Stimulated activated CD4-positive, alpha-beta T cell treated with anti-CD3 and anti-CD28 coated beads, Interleukin-12 subunit alpha, Interleukin-12 subunit beta, amount 100 ng/mL, for 24 hours (primary cell): ENCODE measurements at places on chromosomes 3 and 15.
A peak's percentile ranks its signal among the peaks of the same experiment; 100 is the strongest.

GRCh38 chr3:9770276-9770812 lies 597 bp upstream of the CAMK1 start:
- no peak for DNase-seq

GRCh38 chr3:184562878-184563560 lies 1.4 kb downstream of the EPHB3 start:
- no peak for DNase-seq

DNA sequence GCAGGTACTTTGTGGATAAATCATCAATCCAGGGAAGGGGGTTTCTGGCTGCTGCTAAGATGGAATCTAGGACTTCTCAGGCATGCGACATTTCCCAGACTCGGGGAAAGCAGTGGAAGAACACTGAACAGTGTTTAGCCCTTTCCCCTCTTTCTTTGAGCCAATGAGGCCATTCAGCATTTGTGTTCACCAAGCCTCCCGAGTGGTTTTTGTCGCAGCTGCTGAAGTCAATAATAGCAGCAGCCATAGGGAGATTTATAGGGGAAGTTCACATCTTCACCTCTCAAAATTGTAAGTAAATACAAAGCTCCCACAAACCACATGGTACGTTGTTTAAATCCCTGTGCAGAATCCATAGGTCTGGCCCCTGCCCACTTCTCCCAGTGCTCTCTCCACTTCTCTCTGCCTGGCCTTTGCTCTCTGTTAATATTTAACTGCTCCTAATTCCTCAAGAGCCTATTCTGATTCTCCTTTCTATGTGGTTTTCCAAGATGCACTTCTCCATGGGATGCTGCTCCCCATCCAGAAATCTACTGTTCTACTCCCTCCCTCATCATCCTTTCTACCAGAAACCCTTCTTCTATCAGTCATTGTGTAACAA lies 230.7 kb downstream of the SHQ1 start:
- no peak for DNase-seq

DNA sequence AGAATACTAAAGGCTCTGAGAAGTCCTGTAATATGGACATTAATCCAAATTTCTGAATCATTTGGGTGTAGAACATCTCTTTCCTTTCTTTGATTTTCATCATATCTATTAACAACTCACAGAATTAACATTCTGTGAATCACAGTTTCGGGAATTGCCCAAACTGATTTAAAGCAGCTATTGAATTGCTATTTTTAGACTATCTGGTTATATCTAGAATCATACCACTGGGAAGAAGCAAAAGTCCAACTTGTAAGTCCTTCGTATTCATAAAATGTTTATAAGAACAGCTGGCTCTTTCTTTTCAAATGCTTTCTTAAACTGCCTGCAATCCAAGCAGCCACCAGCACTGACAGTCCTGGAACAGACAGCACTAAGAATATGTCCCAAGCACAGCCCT lies 733.0 kb downstream of the NTRK3 start:
- no peak for DNase-seq

DNA sequence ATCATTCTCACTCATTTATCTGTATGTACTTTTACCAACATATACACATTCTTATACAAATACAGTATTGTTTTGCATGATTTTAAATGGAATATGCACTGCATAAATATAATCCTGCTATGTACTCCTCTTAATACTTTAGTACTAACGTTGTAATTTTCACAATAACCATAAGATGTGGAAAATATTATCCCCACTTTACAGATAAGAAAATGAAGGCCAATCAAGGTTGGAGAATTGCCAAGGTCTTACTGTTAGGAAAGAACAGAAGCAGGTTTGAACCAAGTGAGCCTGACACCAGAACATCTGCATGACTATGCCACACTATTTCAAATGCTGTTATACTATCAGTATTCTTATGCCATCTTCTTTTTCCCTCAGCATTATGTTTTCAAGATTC lies 32.9 kb downstream of the BCL2A1 start:
- DNase-seq, result no peak

- DNase-seq, result peak; percentile 58
These were observed 7.4 kb upstream of the PSMD6 start for GRCh38 chr3:64030741-64031140.

GRCh38 chr3:13570391-13571194 lies 21.7 kb downstream of the FBLN2 start:
- no peak for DNase-seq

DNA sequence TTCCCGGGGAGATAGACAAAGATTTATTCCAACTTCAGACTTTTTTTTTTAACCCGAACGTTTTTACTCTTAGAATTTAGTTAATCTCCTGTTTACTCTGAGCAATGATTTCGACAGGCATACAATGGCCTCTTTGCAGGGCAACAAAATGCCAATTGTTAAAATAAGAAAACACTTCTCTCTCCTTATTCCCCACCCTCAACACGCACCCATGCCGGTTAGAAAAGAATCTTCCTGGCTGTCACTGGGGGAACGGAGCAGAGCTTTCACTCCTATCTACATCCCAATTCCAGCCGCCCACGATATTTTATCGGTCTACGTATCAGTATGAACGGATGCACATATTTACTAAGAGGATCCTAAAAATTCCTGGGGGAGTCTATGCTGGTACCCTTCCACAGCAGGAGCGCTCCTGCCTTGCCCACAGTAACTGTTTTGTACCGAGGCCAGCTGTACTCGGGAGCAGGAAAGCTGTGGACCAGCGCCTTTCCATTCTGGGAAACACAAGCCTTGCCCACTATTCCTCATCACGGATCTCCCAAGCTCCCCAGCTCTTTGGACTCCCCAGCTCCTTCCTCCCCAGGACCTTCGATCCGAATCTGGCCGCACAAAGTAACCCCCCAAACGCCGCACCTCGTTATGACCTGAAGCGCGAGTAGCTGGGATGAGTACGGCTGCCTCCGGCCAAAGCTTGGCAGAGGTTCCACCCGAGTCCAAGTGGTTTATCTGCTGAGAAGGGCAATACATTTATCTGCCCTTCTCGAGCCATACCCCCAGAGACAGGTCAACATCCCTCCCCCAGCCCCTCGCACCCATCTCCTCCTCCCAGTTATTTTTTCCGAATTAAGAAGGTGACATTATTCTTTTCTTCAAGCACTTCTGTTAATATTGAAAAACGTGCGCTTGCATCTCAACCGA lies 2.2 kb upstream of the FOXB1 start:
- no peak for DNase-seq

- DNase-seq, result no peak
These were observed 31.1 kb downstream of the TSPAN3 start for GRCh38 chr15:77039848-77040247.

GRCh38 chr3:41041899-41042298 lies 157.4 kb upstream of the CTNNB1 start:
- no peak for DNase-seq

GRCh38 chr15:47741907-47742306 lies 24.6 kb downstream of the SEMA6D start:
- DNase-seq, result no peak

DNA sequence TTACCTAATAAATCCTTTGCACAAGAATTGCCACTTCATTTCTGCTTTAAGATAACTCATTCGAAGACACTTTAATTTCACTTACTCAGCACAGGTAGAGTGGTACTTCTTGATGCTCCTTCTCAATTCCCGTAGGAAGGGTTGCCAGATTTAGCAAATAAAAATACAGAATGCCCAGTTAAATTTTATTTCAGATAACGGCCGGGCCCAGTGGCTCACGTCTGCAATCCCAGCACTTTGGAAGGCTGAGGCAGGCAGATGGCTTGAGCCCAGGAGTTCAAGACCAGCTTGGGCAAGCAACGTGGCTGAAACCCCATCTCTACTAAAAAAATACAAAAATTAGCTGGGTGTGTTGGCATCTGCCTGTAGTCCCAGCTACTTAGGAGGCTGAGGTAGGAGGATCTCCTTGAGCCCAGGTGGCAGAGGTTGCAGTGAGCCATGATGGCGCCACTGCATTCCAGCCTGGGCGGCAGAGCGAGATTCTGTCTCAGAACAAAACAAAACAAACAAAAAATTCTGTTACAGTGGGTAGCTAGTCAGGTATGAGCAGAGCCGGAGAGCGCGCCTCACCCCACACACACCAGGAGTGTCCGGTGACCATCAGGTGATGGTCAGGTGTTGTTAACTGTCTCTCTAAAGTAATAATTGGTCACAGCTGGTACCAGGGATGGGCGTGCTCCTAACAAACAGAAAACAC lies 92.8 kb downstream of the DNAH12 start:
- no peak for DNase-seq

GRCh38 chr15:51861557-51862359 lies 32.3 kb downstream of the TMOD3 start:
- DNase-seq, result peak; percentile 36

DNA sequence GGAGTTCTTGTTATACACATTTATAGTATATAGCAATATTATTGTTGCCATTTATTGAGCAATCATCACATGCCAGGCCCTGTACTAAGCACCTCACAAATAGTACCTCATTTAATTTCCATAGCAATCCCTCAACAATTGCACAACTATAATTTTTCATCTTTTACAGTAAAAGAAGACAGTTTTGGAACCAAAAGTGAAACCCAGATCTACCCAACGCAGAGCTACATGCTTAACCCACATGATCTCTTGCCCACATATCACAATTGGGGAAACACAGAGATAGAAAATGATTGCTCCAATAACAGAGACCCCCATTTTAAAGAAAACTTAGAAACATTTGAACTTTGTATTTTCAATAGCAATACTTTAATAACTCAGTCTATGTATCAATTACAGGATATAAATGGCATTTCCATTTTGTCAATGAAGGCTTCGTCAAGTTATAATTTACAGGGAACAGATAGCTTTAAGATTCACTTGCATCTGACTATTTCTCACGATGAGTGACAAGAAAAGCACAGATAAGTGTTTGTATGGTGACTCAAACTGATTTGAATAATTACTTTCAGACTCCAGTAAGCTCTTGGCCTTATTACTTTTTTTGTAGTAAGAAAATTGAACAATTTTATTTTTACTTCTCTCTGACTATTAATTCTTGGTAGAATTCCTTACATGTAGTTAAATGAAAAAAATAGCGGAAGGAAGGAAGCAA lies 38.7 kb upstream of the CCDC50 start:
- no peak for DNase-seq

DNA sequence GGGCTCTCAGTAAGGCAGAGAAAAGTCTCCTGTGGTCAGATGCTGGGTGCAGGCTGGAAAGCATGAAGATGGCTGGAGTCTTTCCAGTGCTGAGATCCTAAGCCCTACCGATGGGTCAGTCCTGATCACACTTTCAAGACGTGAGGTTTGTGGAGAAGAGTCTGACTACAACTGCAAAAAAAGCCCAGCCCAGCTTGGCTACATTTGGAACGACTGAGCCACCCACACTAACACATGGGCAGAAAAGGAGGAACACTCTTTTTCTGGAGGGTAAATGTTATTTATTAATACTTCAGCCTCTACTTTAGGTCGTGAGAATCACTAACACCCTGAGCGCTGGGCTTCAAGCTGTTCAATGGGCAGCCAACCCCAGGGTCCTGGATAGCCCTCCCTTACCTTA lies 22.0 kb upstream of the C3orf22 start:
- DNase-seq, result no peak

- no peak for DNase-seq
These were observed 96.8 kb downstream of the ADAMTS17 start for GRCh38 chr15:100244796-100245486.

DNA sequence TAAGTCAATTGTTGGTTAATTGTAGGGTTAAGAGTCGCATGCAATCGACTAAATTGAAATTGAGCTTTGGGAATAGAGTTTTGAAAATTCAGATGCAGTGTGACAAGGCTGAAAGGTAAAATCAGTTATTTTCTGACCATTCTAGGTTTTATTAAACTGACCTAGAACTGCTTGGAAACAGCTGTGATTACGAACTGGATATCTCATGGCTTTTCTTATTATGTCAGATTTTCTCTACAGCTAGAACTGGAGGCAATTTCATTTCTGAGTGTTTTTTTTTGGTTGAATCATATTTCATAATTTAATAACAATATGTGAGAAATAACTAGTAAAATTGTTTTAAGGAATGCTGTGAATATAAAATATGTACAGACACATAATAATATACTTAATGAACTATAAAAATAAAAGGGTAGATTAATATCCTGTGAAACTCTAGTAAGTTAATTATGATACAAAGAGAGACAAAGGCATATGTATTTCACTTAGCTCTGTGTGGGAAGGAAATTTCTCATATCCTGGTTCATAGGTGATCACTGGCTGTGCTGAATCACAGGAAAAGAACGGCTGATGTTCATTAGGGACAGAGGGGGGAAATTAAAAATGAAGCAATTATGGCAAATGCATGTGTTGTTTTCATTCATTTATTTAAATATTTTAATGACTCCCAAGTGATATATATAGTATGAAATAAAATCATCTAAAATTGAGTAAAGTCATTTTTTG lies 403.2 kb downstream of the ZIC1 start:
- DNase-seq, result no peak

- no peak for DNase-seq
These were observed 56.0 kb upstream of the FLNB start for GRCh38 chr3:57952208-57952631.

GRCh38 chr15:92033723-92034122 lies 180.2 kb downstream of the SLCO3A1 start:
- no peak for DNase-seq

- DNase-seq, result peak; percentile 26
These were observed 12.8 kb downstream of the LXN start for GRCh38 chr3:158659454-158660237.

DNA sequence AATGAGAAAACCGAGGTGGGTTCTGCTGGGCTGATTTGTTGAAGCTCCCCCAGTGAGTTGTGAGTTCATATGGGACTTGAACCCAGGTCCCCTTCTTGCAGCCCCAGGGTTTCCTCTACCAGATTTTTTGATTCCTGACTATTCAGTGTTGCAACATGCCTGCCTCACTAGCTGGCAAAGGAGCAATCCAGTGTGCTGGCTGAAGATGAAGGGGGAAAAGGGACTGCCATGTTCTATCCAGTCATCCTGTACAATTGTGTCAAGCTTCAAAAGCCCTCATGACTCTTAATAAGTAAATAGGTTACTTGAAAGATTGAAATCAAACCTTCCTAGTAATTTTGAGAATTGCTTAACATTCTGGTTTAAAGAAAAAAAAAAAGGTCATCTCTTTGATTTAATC lies 211.5 kb upstream of the TP63 start:
- no peak for DNase-seq

- DNase-seq, result no peak
These were observed 2.2 kb downstream of the TEX264 start for GRCh38 chr3:51673181-51673801.

- DNase-seq, result no peak
These were observed 436.4 kb upstream of the RBMS3 start for GRCh38 chr3:28844298-28845005.

DNA sequence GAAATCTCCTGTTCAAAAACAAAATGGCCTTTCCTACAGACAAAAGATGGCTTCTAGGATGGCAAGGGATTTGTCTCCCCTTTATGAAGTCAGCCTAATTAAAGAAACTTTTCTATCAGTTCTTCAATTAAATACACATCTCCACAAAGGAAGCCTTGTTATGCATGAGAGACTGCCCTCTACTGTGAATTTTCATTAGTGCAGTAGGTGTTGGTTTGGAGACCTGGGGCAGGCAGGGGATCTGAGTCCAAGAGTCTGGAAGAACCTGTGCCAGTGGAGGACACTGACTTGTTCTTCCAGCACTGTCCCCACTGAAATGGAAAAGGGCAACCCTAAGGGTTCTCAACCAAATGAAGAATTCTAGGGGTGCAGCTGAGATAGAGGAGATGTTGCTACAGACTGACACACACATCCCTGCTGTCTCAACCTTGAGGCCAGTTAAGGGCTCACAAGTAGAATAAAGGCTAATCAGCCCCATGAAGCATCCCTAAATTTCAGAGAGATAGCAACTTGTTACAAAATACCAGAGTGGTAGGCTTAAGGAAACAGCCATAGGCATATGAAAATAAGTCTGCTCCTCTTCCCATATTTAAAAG lies 174.0 kb upstream of the PRICKLE2 start:
- no peak for DNase-seq

GRCh38 chr3:148331081-148331846 lies 366.4 kb upstream of the AGTR1 start:
- DNase-seq, result no peak
